Stimulated activated CD4-positive, alpha-beta T cell treated with anti-CD3 and anti-CD28 coated beads, Interleukin-15, amount 100 ng/mL, for 24 hours (primary cell): ENCODE measurements at places on chromosomes 7 and 10.

DNA sequence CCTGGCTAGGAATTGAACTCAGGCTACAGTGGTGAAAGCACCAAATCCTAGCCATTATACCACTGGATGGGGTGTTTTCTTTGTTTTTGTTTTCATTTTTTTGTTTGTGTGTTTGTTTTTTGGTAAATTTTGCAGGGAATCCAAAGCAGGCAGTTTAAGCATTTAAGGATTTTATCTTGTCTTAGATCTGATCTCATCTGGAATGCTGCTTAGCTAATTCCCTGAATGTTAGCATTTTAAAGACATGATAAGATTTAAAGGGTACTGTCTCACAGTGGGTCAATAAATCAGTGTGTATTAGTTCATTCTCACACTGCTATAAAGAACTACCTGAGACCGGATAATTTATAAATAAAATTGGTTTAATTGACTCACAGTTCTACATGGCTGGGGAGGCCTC is 5.6 kb upstream of the MKLN1 start:
- no peak for DNase-seq

- peak; percentile 24 for DNase-seq
These were observed 43.2 kb upstream of the GDF10 start for GRCh38 chr10:47256751-47257336.

- no peak for DNase-seq
These were observed 47.6 kb upstream of the PPIF start for GRCh38 chr10:79299397-79300241.

GRCh38 chr7:69953136-69954067 is 355.1 kb downstream of the AUTS2 start:
- DNase-seq = no peak

DNA sequence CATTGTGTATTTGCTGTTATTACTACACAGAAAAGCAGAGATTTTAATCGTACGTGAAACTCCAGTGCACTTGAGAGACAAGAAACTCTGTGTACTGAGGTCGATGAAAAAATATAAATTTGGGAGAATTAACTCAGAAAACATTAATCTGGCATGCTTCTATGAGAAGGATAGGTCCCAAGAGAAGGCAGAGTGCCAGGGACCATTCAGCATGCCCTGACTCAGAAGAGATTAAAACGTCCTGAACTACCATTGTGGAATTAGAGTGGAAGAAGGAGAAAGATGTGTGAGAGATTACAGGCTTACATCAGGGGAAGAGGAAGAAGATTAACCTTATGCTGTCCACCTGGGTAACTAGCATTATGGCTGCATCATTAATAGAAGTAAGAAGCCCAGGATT is 72.4 kb downstream of the REEP3 start:
- DNase-seq = no peak
